Stimulated activated CD8-positive, alpha-beta memory T cell treated with anti-CD3 and anti-CD28 coated beads, Interleukin-15, amount 100 ng/mL, for 4 hours (primary cell): ENCODE measurements at places on chromosomes 3 and 15.

DNA sequence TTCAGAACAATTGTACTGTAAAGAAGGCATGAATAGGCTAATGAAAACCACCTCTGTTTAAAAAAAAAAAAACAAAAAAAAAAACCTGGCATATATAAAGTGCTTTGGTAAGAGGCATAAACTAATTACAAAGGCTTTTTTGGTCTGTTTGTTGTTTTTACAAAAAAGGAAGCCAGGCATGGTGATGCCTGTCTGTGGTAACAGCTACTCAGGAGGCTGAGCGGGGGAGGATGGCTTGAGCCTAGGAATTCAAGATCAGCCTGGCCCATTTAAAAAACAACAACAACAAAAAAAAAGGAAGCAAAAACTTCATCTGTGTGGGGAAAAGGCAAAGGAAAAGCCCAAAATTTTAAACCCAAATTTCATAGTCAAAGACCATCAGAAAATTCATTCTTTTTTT is 47.0 kb downstream of the OSBPL10 start:
- no peak for DNase-seq

DNA sequence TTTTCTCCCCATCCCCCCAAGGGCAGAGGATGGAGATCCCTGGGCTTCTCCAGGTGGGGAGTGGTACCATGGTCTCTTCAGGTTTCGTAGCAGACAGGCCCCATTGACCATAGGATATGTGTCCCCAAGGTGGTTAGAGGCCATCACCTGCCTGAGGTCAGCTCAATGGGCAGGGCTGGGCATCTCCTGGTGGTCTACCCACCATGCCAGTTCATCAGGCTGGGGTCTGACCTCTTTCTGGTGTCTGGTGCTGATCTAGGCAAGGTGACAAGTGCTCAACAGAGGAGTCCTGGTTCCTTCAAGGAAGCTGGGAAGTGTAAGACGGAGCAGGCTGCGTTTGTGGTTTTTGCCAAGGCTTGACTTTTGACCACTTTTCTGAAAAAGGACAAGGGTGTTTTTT is 71.4 kb downstream of the SMAD3 start:
- DNase-seq, result no peak

GRCh38 chr3:97917813-97918536 is 54.3 kb downstream of the RIOX2 start:
- no peak for DNase-seq

DNA sequence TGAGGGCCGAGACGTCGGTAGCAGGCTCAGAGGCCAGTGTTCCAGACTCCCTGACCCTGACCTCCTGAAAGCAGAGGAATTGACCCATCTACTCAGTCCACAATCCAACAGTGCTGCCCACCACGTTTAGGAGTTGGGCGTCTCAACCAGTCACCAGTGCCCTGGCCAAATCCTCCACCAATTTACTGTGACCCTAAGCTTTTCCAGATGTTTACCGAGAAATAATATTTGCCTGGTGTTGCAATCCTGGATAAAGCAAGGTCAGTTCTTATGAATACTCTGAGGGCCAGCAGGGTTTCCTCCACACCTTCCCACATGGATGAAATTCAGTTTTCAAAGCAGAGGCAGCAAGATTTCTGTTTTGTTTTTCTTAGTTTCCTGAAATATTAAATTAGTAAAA is 7.5 kb upstream of the APOD start:
- DNase-seq, result no peak

GRCh38 chr15:57740048-57740447 is 33.5 kb downstream of the POLR2M start:
- no peak for DNase-seq

DNA sequence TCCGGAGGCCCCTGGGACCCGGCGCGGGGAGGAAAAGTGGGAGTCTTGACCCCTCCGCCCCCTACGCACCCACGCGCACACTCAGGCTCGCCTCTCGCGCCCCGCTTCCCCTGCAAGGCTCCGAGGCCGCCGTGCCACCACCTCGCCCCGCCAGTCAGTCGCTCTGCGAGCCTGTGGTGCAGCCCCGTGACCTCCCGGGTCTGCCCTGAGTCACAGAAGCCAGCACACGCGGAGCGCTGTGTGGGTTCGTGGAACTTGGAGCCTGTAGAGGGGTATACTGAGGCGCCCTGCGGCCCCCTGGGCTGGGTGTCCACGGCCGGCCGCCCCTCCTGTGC is 380 bp upstream of the ALS2CL start:
- peak; percentile 32 for DNase-seq

- no peak for DNase-seq
These were observed 33.9 kb downstream of the PFN2 start for GRCh38 chr3:149936812-149937230.

DNA sequence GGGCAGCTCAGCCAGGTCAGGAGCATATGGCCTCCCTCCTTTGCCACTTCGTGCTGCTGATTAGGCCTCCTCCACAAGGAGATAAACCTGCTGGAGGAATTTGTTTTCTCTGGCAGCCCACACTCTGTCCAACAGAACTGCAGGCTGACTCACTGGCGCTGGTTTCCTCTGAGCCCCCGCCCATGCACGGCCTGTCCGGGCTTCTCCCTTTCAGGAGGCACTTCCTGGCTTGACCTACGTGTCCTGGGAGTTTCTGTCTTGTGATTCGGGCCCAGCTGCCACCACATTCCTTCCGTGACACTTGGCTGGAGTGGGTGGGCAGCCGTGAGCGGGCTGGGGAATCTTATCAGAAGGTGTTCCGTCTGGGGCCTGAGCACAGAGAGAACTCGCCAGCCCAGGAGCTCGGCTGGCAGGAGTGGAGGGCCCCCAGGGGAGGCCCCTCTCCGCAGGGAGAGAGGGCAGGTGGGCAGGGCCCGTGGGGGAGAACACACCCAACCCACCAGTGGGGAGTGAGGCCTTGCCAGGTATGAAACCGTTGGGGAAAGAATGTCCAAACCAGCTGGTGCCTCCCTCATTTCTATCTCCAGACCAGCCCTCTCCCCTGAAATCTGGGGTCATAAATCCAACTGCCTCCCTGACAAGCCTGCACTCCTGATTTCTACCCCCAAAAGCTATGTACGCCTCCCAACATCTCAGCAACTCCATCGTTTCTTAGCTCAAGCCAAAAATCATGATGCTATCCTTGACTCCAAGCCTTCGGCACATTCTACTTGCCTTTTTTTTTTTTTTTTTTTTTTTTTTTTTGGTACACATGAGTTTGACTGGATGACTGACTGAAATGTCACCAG is 110.6 kb upstream of the MEF2A start:
- no peak for DNase-seq

GRCh38 chr15:79535536-79535935 is 103.4 kb downstream of the MINAR1 start:
- no peak for DNase-seq

DNA sequence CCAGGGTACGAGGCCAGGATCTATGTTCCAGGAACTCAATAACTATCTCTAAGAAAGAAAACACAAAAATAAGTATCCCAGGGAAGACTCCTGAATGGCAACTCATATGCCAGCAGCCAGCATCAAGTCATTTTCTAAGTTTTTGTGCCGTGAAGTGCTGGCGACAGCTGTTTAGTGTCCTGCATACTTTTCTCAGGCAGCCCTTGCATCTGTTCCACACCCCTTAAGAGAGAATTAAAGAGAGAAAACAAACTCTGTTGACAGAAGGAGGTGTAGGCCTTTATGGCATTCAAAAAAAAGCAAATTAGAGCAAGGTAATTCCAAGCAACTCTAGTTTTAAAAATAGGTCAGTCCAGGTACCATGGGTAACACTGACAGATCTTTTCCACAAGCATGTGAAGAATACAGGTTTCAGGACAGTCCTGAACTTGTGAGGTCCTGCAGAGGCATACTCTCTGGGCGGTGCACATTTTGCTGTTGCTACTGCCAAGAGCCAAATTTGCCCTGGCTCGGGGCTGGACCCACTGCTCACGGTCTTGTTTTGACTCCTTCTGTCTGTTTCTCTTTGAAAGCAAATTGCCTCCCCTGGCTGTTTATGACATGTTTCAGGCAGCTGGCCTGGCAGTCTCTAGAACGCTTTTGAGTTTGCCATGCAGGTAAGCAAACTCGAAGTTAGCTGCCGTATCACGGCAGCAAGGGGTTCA is 252.1 kb upstream of the ADAMTS9 start:
- no peak for DNase-seq

- no peak for DNase-seq
These were observed 42.2 kb upstream of the ROBO2 start for GRCh38 chr3:76997733-76998132.
